Ovary (tissue), 10 donors: ENCODE measurements at places on chromosomes 5 and 9. TPM values are rescaled to one million over a fixed set of nuclear protein-coding genes. Genes with fewer than 3 reads are reported as not detected.

DNA sequence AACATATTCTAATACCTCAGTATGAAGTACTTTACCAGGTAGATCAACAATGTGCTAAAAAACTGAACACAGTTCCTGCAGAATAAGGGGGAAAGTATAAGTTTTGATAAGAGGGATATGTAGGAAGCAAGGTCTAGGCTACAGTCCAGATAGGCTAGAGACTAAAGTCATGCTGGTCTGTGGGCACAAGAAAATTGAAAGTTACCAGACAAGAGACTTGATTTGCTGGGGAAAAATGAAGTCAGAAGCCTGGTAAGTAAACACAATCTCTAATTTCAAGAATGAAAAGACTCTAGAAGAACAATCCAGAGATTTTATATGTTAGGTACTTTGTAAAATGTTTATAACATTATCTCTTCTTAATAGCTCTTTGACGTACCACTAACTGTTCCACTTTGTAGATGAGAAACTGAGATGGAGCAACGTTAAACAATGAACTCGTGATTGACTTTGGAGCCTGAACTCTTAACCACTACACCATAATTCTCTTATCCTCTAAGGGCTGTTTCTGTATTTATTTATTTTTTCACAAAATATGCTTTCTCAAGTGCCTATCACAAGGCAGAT lies 19.5 kb downstream of the ADAMTS6 start:
- no peak for DNase-seq

GRCh38 chr5:142754031-142754430 lies 16.1 kb upstream of the ARHGAP26 start:
- DNase-seq: no peak

DNA sequence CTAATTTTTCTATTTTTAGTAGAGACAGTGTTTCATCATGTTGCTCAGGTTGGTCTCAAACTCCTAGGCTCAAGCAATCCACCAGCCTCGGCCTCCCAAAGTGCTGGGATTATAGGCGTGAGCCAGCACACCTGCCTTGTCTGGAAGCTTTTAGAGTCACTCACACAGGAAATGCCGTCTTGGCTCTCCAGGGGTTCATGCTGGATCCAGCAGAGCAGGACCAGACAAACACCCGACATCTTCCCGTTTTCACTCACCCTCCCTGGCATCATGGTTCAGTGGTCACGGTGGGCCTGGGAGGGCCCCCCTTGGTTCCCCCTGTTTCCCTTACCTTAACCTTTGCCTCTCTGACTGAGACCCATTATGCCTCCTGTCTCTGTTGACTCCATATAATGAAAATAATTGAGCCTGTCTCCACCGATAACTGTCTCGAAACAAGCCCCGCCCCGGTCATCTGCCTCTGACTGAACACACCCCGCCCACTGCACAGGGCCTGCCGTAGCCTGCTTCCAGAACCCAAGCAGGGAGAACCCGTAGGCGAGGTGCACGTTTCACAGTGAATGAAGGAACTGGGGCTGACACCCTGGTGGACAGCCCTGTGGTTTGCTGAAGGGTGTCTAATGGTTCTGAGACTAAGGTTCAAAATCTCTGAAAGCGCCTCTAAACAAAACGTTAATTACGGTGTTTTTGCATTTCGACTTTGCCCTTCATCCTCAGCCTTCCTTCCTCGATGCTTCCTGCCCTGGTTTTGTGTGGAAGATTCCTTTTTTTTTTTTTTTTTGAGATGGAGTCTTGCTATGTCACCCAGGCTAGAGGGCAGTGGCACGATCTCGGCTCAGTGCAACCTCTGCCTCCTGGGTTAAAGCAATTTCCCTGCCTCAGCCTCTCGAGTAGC lies 39.7 kb upstream of the SPRY4 start:
- DNase-seq: no peak

- no peak for DNase-seq
Measured at GRCh38 chr9:91036356-91036755, 234.7 kb downstream of the SYK start.

GRCh38 chr5:15008476-15008875 lies 136.9 kb upstream of the ANKH start:
- DNase-seq: peak; percentile 83

- DNase-seq: no peak
Measured at GRCh38 chr5:178150977-178151734, 2.5 kb downstream of the NHP2 start.

- no peak for DNase-seq
Measured at GRCh38 chr9:87498811-87499360, 1.2 kb downstream of the DAPK1 start.

DNA sequence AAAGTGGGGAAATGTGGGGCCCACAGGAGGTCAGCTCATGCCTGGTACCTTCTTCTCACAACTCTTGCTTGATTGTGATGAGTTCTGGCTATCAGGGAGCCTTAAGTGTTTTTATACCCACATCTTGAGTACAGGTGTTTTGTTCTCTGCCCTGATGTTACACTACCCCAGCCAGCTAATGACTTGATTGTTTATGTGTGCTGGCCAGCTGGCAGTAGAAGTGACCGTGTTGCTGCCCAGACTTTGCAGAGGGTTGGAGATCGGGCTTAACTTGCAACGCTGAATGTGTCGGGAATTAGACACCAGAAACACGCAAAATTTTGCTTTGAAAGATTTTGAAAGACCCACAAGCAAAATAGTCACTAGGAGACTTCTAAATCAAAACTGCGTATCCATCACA lies 16.9 kb upstream of the ZDHHC11B start:
- no peak for DNase-seq

- DNase-seq: no peak
Measured at GRCh38 chr9:117368684-117369230, 46.1 kb downstream of the ASTN2 start.

DNA sequence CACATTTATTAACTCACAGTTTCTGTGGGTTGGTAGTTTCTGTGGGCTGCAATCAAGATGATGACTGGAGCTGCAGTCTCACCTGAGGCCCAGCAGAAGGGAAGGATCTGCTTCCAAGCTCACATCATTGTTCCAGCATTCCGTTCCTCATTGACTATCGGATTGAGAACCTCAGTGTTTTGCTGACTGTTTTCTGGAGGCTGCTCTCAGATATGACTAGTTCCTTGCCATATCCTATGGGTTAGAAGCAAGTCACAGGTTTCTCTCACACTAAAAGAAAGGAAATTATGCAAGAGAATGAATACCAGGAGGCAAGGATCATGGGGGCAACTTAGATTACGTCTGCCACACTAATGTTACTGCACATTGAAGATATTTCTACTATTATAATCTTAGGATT lies 6.3 kb upstream of the ERAP1 start:
- no peak for DNase-seq

- no peak for DNase-seq
Measured at GRCh38 chr5:140480310-140481014, 67.0 kb upstream of the EIF4EBP3 start.

GRCh38 chr5:130616161-130616560 lies 548.9 kb downstream of the HINT1 start:
- no peak for DNase-seq

GRCh38 chr5:14958188-14958587 lies 86.6 kb upstream of the ANKH start:
- no peak for DNase-seq

DNA sequence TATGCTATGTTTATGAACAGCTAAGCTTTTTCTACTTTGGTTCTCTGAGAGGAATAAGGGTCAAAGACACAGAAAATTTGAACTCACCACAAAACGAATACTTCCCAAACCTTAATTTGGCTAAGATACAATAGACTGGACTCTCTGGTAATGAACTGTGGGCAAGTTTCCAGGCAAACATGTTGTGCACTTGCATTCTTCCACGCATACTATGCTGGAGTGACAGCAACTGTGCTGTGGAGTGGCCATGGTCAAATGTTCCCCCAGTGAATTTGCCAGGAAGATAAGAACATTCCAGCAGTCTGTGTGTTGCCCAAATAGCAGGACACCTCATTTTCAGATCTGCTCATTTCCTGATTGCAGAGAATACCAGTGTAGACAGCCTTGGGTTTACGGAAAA lies 275.3 kb upstream of the IL12B start:
- DNase-seq: no peak

- peak; percentile 66 for DNase-seq
Measured at GRCh38 chr5:72248410-72248981, 71.5 kb downstream of the MRPS27 start.

DNA sequence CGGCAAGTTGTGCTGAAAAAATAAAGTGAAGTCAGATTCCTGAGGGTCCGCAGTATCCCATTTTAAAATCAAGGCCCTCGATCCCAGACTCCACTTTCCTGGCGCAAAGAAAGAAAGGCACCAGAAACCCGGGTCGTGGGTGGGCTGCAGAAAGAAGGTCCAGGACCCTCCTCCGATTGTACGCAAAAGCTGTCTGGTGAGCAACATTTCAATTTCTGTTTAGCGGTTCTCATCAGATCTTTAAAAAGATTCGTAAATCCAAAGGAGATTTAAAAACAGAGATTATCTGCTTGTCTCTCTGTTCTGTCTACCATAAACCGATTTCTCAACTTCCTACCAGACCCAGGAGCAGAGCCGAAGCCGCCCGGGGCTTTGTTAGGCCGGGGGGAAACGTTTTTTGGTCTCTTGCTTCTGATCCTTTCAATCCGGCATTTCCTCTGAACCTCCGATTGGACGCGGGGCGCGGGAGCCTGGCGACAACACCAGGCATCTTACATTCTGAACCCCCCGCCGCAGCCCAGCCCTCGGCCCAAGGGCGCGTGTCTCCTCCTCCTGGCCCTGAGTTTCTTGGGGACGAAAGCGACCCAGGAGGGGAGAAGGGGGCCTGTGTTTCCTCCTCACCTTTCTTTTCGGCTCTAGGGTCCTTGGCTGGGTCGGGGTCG lies 746 bp downstream of the NKX2-5 start:
- DNase-seq: no peak

DNA sequence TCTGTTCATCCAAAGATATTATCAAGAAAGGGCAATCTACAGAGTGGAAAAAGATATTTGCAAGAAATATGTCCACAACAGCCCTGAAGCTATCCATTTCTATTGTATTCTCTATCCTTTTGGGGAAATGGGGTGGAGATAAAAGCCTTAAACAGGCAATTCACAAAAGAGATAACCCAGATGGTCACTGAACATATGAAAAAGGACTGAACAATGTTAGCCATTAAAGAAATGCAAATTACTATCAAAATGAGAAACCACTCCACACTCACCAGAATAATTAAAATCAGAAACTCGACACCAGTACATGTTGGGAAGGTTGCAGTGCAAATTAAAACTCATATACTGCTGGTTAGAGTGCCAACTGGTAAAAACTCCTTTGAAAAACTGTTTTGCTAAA lies 955.2 kb upstream of the DMAC1 start:
- DNase-seq: no peak

GRCh38 chr9:90469865-90470387 lies 172.7 kb downstream of the DIRAS2 start:
- no peak for DNase-seq

- DNase-seq: no peak
Measured at GRCh38 chr5:8417316-8418048, 548.5 kb downstream of the MTRR start.

GRCh38 chr9:13268469-13268868 lies 11.0 kb downstream of the MPDZ start:
- no peak for DNase-seq

- DNase-seq: no peak
Measured at GRCh38 chr5:137633896-137634295, 102.0 kb downstream of the KLHL3 start.

Gene TAS2R1
- not detected for total RNA-seq

Gene IRX2
- not detected for total RNA-seq

Gene TTF1
- total RNA-seq: 12.1 TPM

Gene REEP2
- total RNA-seq: 6.1 TPM

Gene HARS1
- 41.7 TPM for total RNA-seq

Gene LCN9
- not detected for total RNA-seq

Gene DOCK2
- total RNA-seq: 10.2 TPM

Gene OTULINL
- 9.3 TPM for total RNA-seq

Gene SLC24A2
- total RNA-seq: 0.38 TPM

Gene HAPLN1
- not detected for total RNA-seq

Gene IFNB1
- not detected for total RNA-seq

Gene GOLPH3
- total RNA-seq: 88.9 TPM

Gene PCDHB9
- total RNA-seq: 3.7 TPM

Gene NR2F1-AS1
- 45.7 TPM for total RNA-seq

Gene RNF208
- total RNA-seq: not detected

Gene ADGRD2
- not detected for total RNA-seq

Gene FAM169A
- total RNA-seq: 21.5 TPM

Gene FST
- 3.9 TPM for total RNA-seq

Gene PCDHA4
- 1.1 TPM for total RNA-seq

Gene IL7R
- total RNA-seq: 0.73 TPM
